Esophagus mucosa (tissue), 1 donor: ENCODE measurements at places on chromosomes 5 and 9. TPM values are rescaled to one million over a fixed set of nuclear protein-coding genes. Genes with fewer than 3 reads are reported as not detected.

- ATAC-seq: peak; percentile 55
Observed at GRCh38 chr5:110757118-110757729, 18.4 kb downstream of the SLC25A46 start.

DNA sequence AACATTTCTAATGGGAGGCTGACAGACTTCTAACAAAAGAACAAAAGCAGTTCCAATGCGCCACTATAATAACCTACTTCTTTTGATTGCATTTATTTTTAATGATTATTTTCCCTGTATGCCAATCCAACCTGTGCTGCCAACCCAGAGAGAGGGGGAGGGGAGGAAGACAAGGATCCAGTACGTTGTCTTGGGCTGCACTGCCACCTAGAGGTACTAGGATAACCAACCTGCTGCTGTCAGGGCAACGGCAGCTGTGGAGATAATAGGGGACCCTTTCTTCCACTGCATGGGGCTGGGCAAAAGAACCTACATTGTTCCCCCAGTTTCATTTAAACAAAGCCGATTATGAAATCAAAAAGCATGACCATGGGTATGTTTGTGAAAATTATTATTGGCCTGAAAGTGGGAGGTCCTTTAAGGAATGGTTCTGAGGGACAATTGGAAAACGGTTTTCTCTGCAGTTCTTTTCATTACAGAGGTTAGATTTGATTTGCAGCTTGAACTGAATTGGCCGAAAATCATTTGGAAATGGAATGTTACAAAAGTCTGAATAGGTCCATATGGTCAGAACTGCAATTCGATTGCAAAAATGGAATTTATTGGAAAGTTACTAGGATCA lies 101.3 kb downstream of the RASEF start:
- peak; percentile 92 for ATAC-seq

DNA sequence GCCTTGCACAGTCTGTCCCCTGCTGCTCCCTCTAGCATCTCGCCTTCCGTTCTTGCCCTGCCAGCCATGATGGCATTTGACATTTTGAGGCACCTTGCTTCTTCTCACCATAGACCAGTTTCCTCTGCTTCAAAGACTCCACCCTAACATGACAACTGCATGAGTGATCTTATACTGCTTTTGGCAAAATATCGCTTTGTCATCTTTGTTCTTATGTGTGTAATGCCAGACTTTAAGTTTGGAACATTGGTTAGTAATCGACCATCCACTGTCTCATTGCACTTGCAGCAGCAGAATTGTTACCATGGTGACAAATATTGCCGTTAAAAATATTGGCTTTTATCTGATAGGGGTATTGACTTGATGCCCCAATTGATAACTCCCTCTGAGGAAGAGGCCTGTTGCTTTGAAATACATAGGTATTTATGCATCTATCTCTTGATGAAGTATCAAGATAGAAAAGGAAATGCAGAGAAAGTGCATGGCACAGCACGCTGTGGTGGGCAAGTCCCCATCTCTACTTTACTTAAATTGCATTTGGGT lies 6.8 kb downstream of the GARIN3 start:
- ATAC-seq: no peak

GRCh38 chr9:109966643-109967368 lies 186.8 kb downstream of the PALM2AKAP2 start:
- ATAC-seq: no peak

DNA sequence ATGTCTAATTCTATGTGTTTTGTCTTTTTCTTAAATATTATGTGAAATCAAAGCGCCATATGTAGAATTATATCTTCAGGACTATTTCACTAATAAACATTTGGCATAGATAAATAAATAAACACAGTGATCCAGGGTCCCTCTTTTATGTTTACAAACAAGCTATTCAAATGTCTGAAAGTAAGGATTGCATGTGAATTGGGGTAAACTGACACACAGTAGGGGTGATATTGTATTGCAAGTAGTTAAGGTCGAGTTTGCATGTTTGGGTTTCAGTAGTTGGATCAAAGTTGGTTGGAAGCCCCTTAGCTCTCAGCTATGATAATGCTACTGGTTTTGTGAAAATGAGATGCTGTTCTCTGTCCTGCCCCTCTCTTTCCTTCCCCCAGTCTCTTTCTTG lies 11.4 kb downstream of the ISL1 start:
- no peak for ATAC-seq

GRCh38 chr5:146520731-146521130 lies 4.7 kb upstream of the GPR151 start:
- no peak for ATAC-seq

- ATAC-seq: no peak
Observed at GRCh38 chr5:53091289-53091688, 18.3 kb downstream of the MOCS2 start.

- peak; percentile 79 for ATAC-seq
Observed at GRCh38 chr5:133612249-133612860, at the start of gene FSTL4. Gene FSTL4, minus strand, starts transcription at chr5:133612541.

DNA sequence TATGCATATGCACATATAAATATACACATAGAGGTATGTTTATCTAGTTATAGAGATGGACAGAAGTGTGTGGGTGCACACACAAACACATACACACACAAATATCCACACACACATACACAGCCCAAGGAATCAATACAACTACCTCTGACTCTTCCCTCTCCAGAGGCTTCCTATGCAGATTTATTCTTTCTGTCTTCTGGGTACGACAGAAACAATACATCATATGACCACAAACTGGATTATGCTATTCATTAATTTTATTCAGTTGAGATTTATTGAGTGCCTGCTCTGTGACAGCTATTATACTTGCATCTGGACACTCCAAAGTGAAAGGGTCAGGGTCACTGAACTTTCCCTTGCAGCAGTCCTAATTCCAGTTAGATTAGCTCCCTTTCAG lies 155.8 kb downstream of the BRINP1 start:
- no peak for ATAC-seq

- ATAC-seq: no peak
Observed at GRCh38 chr9:107696302-107696701, 206.7 kb upstream of the KLF4 start.

DNA sequence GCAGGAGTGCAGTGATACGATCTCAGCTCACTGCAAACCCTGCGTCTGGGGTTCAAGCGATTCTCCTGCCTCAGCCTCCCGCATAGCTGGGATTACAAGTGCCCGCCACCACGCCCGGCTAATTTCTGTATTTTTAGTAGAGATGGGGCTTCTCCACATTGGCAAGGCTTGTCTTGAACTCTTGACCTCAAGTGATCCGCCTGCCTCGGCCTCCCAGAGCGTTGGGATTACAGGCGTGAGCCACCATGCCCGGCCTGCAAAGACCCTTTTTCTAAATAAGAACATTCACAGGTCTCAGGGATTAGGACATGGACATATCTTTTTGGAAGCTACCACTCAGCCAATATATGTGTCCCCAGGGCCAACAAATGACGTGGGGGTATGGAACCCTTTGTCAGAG lies 49.6 kb upstream of the GFPT2 start:
- no peak for ATAC-seq

GRCh38 chr9:16329671-16330113 lies 540.8 kb downstream of the BNC2 start:
- ATAC-seq: no peak

DNA sequence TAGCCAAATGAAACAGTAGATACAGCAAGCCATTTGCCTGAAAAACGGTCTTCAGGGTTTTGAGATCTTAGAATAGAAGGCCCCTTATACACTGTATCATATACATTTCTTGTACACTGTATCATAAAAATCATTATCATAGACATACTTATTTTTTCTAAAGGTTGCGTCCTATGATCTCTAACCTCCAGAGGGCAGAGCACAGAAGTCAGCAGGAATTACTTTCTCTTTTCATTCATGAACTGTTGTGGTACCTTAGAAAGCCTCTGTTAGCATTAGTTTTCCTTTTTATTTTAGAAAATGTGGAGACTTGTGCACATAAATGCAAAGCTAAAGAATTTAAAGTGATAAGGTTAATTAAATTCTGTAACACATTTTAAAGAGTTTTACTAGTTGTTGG lies 115.4 kb downstream of the OXCT1 start:
- ATAC-seq: no peak

DNA sequence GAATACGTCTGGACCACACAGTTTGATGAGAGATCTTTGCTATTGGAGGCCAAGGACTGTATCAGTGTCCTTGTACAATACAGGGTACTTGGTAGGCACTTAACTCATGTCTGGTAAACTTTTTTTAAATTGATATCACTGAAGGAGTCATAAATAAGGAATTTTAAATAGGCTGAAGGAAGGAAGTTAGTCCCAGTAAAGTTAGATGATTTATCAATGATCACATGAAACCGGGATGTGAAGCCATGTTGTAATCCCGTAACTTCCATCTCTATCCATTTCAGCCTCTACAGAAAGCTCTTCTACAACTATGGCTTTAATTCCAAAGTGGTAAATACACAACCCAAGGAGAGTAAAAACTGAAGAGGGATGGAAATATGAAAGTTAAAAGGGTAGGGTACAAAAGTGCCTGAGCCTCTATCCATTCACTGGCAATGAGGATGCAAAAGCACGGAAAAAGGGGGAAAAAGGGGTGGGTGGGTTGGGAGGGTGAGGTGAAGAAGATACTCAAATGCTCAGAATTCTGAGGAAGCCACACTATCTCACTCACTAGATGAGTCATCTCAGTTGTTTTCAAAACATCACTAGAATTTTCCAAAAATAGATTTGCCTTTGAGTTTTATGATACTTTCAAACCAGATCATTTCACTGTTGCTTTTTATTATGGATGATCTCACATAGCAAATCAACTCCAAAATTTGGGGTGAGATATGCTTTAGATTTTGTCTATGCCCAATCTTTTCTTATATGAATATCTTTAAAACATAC lies 1053.5 kb downstream of the NR2F1-AS1 start:
- no peak for ATAC-seq

DNA sequence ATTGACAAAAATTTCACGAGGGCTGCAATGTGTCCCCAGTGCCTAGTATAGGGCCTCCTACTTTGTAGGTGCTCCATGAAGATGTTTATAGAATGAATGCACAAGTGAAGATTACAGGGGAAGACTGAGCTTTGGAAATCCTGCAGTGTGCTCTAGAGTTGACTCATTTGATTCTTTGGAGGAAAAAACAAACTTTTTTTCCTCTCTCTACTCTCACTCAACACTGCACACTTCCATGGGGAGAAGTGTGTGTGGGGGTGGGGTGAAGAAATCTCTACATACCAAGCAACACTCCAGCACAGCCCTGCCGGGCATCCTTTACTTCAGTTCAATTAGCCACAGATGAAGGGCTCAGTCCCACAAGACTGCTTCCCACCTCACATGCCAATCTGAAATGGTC lies 49.4 kb upstream of the KLF9 start:
- ATAC-seq: no peak

GRCh38 chr5:169094586-169095409 lies 206.1 kb downstream of the SLIT3 start:
- no peak for ATAC-seq

GRCh38 chr5:81717226-81717625 lies 33.7 kb downstream of the SSBP2 start:
- no peak for ATAC-seq

DNA sequence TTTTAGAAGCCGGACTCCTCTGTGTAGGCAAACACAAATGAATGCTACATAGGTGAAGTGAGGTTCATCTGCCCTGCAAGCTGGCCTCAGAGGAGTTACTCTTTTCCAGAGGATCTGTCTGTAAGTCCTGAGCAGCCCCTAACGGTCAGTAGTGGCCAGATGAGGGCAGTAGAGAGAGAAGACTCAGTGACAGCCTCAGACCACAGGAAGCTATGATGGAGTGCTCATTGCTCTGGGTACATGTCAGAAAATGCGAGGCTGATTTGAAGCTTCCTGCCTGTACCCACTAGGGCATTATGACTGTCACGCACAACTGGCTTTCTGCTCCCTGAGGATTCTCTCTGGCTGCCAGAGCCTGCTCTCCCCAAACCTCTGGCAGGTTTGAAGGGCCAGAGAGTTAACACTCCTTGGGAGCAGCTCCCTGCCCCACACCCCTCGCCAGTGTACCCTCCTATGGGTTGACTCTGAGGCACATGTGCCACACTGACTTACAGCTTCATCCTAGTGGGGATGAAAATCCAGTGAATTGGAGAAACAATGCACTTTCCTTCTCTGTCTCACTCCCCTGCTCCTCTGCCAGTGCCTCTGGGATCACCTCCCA lies 141.5 kb downstream of the GABRG2 start:
- ATAC-seq: peak; percentile 29

GRCh38 chr9:70491426-70492318 lies 77.2 kb upstream of the KLF9 start:
- no peak for ATAC-seq

- peak; percentile 51 for ATAC-seq
Observed at GRCh38 chr5:68464424-68464823, 248.9 kb downstream of the PIK3R1 start.

The SHISAL2B gene
- not detected for total RNA-seq

The DNAH5 gene
- 0.52 TPM for total RNA-seq

The BTNL3 gene
- total RNA-seq: not detected

The IL13 gene
- total RNA-seq: not detected

The PCDHA4 gene
- 0.20 TPM for total RNA-seq

The ATP6V0E1 gene
- total RNA-seq: 121 TPM

The NRG2 gene
- 1.9 TPM for total RNA-seq

The KLHL9 gene
- total RNA-seq: 10.1 TPM

The MEF2C gene
- 4.5 TPM for total RNA-seq

The NEURL1B gene
- total RNA-seq: 12.7 TPM

The PCDHA9 gene
- total RNA-seq: 0.04 TPM
